CD4-positive, alpha-beta T cell treated with Interleukin-2 at 100 ng/mL for 4 hours (primary cell): ENCODE measurements at places on chromosomes 4 and X.

DNA sequence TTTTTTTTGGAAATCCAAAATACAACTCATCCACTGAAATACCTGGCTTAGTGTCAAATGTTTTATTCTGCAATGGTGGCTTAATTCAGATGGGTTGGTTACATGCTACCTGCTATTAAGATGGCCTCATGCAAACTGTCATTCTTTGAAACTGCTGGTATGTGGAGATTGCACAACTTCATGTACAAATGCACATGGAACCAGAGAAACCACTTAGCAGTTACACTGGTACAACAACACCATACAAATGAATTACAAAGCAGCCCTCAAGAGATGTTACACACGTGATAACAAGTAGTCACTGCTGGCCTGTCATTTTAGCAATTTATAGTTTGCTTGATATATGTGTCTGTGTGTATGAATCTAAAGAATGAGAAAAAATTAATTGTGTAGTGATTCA, 84.6 kb upstream of the STS start:
- no peak for DNase-seq

GRCh38 chr4:61511716-61512488, 311.8 kb downstream of the ADGRL3 start:
- no peak for DNase-seq

GRCh38 chr4:6184169-6184568, 16.2 kb downstream of the JAKMIP1 start:
- no peak for DNase-seq

- no peak for DNase-seq
These were observed 112.9 kb downstream of the SHISA3 start for GRCh38 chr4:42510225-42510624.

- DNase-seq, result peak; percentile 57
These were observed 3.8 kb upstream of the CENPC start for GRCh38 chr4:67549123-67549522.

GRCh38 chr4:39834269-39834668, 136.3 kb downstream of the UBE2K start:
- DNase-seq, result no peak
